ENCODE measurements at places on chromosomes 13 and 19.

GRCh38 chr13:32426990-32427851 lies 709 bp downstream of the N4BP2L1 start:
- peak; percentile 58 for DNase-seq

GRCh38 chr13:112907871-112908331 lies 61.1 kb upstream of the MCF2L start:
- DNase-seq, result no peak

DNA sequence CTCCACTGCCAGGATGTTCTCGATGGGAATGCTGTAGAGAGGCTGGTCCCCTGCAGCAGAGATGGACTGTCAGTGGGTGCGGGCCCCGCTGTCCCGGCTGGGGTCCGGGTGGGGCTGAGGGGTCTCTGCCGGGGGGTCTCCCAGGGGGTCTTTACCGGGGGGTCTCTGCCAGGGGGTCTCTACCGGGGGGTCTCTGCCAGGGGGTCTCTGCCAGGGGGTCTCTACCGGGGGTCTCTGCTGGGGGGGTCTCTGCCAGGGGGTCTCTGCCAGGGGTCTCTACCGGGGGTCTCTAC lies 25.7 kb upstream of the C13orf46 start:
- no peak for DNase-seq

DNA sequence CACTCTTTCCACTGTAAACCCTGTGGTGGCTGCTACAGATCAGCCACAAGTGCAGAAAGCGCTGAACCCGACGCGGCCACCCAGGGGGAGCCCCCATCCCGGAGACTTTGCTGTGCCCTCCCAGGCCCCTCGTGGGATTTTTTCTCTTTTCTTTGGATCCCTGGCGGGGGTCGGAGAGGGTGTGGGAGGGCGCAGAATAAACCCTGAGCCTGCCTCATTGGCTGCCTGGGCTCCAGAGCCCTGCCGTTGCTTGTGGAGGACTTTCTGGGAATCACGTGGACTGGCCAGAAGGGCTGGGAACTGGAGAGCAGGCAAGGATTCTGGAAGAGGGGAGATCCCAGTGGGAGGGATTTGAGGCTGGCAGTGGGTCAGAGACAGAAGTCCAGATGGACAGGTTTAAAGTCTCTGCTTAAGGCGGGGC lies 24.9 kb downstream of the GADD45B start:
- peak; percentile 49 for DNase-seq

GRCh38 chr19:48473161-48473966 lies 4.2 kb downstream of the CYTH2 start:
- no peak for DNase-seq

Measured in cerebellum (tissue), 4 donors.